ENCODE measurements at places on chromosomes 4 and X. TPM values are rescaled to one million over a fixed set of nuclear protein-coding genes. Genes with fewer than 3 reads are reported as not detected.

The PLK4 gene
- total RNA-seq = 13.2 TPM

The UGT8 gene
- 0.14 TPM for total RNA-seq

The MAP7D2 gene
- total RNA-seq = 5.2 TPM

The PNPLA4 gene
- 10.2 TPM for total RNA-seq

The PPA2 gene
- total RNA-seq = 80.3 TPM

The ITM2A gene
- 0.10 TPM for total RNA-seq

The PCSK1N gene
- 55.7 TPM for total RNA-seq

The ODAPH gene
- not detected for total RNA-seq

The HEPH gene
- total RNA-seq = not detected

The CCDC158 gene
- total RNA-seq = not detected

The FAM149A gene
- total RNA-seq = 1.2 TPM

The USP27X gene
- total RNA-seq = 4.4 TPM

The PFKFB1 gene
- 0.10 TPM for total RNA-seq

The INTS6L gene
- 0.16 TPM for total RNA-seq

The EGFL6 gene
- not detected for total RNA-seq

The SRP72 gene
- total RNA-seq = 45.2 TPM

The ESX1 gene
- total RNA-seq = 0.09 TPM
